Adipocyte (in vitro differentiated cells): ENCODE measurements at places on chromosomes 3 and 15.
A peak's percentile ranks its signal among the peaks of the same experiment; 100 is the strongest.

DNA sequence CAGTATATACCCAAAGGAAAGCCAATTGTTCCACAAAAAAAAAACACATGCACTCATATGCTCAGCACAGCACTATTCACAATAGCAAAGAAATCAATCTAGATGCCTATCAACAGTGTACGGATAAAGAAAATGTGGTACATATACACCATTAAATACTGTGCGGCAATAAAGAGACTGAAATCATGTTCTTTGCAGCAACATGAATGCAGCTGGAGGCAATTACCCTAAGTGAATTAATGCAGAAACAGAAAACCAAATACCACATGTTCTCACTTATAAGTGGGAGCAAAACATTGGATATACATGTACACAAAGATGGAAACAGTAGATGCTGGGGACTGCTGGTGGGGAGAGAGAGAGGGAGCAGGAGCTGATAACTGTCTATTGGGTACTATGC is 124.2 kb upstream of the AADACL2 start:
- no peak for DNase-seq

DNA sequence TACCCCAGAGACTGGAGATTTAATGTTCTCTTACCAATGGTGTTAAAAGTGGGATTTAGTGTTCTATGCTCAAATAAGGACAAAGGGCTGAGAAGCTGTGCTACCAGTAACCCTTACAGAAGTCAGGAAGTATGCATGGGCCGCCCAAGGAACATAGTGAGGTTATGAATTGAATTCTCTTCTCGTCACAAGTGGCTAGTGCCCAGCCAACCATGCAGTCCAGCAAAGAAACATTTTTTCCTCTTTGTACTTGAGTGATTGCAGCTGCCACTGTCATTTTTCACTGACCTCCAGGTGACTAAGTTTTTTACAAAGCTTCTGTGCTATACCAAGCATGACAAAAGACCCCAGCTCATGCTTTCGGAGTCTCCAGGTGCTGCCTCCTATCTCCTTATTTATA is 110.6 kb upstream of the DCBLD2 start:
- DNase-seq: peak; percentile 67

GRCh38 chr3:126436826-126437717 is 38.6 kb downstream of the ZXDC start:
- no peak for DNase-seq

GRCh38 chr3:175121225-175121624 is 262.1 kb downstream of the NAALADL2 start:
- no peak for DNase-seq

GRCh38 chr15:69652751-69653305 is 200.2 kb downstream of the RPLP1 start:
- DNase-seq: no peak

GRCh38 chr3:46303240-46303639 is 50.7 kb upstream of the CCR2 start:
- no peak for DNase-seq

GRCh38 chr3:44326019-44326418 is 12.5 kb upstream of the TCAIM start:
- DNase-seq: peak; percentile 26

DNA sequence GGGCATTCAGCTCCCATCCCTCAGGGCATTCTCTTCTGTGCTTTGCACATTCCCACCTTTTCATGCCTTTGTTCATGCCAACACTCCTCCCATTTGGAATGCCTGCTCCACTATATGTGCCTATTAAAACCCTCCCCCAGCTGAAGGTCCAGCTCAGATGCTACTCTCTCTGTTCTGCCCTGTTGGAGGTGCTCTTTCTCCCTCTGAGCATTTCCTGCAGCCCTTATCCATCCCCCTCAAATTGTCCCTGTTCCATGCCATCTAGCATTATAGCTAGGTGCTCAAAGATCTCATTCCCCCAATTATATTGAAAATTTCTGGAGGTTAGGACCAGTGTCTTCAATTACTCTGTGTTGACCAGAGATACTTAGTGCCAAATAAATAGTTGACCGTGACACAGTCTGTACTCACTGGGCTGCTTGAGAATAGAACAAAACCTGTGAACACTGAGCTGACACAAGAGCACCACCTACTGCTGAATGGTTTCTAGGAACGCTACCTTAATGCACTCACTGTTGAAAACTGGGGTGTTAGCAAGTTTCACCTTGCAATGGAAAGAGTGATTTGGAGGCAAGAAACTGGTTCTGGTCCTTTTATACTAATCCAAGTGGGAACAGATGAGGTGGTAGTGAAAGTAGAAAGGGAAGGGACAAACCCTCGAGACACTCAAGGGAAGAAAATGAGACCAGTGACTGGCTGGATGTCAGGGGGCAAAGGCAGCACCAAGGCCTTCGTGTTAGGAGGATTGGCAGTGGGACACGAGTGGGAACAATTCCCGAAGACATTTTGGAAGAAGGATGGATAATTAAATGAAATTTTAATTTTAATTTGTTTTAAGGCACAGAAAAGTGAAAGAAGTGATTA is 289.8 kb upstream of the ROPN1 start:
- peak; percentile 52 for DNase-seq

DNA sequence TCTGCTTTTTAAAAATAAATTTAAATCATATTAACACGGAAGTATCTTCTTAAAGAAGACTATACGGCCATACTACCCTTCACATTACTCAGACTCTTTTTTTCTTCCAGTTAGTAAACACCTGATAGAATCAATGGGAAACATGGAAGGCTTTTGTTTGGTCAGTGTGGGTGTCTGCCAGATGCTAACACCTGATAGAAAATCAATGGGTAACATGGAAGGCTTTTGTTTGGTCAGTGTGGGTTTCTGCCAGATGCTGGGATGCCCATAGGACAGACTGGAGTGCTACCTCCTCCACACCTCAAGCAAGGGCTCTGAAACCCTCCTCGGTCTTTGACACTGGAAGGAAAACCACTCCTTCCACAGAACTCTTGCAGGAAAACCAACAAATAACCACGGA is 29.2 kb downstream of the HACL1 start:
- DNase-seq: no peak

GRCh38 chr15:69585937-69586336 is 133.3 kb downstream of the RPLP1 start:
- no peak for DNase-seq

- DNase-seq: no peak
These were observed 99.6 kb downstream of the OXSM start for GRCh38 chr3:25889525-25889917.

DNA sequence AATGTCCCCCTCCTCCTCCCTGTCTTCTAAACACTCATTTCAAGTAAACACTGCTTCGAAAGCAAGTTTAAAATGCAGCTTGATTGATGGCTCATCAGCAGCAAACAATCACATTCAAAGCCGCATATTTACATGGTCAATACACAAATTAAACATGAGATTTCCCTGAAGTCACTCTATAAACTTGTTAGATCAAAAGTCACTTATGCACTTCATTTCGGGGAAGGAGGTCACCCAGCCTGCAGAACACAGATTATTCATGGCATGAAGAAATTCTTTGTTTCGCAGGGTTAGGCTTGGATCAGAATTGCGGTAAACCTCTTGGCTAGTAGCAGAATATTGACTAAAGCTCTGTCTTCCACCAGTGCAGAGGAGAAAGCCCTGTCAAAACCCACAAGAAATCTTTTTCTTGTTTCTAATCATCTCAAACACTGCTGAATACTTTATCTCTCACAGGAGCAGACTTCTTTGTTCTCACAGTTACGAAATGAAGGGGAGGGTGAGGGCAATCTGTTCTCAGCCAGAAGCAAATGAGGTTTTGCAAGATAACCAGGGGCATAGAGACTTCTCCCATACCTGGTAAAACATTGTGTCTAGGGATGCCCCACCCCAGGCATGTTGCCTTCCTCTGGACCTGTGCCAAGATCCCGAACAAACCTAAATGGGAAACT is 133.3 kb upstream of the CHL1 start:
- DNase-seq: no peak

DNA sequence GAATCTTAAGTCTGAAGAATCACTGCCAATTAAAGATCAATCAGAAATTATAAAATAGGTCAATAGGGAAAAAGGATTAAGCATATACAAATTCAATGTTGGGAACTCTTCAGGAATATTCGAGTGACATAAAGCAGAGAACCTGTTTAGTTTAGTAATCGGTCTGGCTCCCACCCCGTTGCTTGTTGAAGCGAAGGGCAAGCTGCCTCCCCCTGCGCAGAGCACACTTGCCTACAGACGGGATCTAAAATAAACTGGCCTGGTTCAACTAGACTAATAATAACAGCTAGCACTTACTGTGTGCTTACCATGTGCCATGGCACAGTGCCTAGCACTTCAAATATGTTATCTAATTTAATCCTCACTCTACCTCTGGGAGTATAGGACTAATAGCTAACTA is 8.6 kb downstream of the SEMA6D start:
- no peak for DNase-seq
